Stimulated activated CD8-positive, alpha-beta memory T cell treated with anti-CD3 and anti-CD28 coated beads, Interleukin-2, amount 100 ng/mL, for 1 hour (primary cell): ENCODE measurements at places on chromosomes 1 and 21.

GRCh38 chr1:230144010-230144614 is 77.1 kb downstream of the GALNT2 start:
- no peak for DNase-seq

DNA sequence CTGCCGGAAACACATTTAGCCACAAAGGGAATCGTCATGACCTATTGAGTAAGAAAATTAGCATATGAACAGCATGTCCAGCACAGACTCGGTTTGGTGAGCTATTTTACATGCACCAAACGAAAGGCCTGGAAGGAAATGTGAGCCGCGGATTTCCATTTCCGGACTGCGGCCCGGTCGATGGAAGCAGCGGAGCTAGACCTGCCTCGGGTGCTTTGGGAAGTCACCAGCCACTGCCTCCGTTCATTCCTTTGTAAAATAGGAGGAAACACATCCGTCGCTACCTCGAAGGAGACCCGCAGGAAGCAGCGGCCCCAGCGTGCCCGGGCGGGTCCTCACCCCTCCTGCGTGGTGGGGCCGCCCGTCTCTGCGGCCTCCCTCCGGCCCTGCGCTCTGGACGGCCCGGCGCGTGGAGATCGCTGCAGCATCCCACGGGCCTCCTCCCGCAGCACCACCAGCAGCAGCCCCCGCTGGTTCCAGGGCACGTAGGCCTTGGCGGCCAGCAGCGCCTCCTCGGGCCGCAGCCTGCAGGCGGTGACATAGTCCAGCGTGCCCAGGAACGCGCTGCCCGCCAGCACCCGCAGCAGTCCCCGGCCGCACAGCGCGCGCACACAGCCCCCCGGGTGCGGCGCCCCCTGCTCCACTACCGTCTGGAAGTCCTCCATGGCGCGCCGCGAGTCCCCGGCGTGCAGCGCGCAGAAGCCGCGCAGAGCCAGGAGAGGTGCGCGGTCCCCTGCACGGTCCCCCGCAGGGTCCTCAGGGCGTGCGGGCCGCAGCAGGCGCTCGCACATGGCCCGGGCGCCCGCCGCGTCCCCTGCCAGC is 12.1 kb downstream of the TTC34 start:
- no peak for DNase-seq

DNA sequence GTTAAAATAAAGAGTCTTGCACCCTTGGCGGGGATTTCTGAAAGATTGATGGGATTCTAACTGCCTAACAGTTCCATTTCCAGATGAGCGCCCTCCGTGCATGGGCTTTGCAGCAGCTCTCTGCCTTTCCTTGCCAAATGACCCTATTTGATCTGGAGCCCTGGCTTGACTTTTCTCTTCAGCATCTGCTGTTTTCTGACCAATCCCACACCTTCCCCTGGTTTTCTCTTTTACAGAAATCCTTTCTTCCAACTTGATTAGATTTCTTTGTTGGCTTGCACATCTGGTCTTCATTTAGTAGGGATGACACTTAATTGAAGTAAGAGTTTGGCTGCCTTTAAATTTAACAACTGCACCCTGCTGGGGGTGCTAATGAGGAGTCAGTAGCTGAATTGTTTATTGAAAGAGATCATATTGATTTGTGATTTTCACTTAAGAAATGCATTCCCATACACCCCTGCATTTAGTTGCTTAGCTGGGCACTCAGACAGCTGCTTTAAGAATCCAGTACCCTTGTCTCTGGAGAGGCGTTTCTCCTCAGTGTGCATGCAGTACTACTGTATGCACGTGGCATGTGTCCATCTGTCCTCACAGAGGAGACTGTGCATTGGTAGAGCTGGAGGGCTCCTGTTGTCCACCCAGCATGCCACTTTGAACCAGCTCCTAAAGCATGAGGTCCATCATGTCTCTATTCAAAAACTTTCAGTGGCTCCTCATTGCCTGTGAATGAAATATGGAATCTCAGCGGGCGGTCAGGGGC is 99.7 kb downstream of the NOS1AP start:
- DNase-seq, result no peak

DNA sequence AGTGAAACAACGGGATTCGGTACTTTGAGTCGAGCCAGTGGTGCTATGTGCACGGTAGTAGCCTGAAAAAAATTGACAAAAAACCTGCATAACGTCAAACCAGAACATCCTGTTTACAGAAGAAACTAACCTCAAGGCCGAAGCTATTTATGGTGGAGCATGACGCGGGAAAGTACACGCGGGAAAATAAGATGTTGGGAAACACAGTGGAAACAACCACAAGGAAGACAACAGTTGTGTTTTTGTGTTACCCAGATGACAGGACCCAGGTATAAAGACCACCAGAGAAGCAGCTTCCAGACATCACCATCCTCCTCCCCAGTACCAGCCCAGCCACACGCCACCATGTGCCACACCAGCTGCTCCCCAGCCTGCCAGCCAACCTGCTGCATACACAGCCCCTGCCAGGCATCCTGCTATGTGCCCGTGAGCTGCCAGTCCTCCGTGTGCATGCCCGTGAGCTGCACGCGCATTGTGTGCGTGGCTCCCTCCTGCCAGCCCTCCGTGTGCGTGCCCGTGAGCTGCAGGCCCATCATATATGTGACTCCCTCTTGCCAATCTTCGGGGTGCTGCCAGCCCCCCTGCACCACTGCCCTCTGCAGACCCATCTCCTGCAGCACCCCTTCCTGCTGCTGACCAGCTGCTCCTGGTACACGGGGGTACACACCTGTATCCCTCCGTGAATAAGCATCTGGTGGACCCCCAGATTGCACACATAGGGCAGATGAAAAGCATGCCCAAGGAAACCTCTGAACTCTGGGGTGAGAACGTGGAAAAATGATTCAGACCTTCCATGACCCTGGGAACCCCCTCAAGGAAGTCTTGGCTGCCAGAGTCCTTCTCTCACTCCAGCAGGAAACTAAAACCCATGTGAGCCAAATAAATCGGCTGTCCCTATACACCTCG is at the start of gene KRTAP12-3:
Gene KRTAP12-3 (plus strand): TSS at position 298 of the 906 bp plus-strand sequence. CDS start 48 bp downstream, at position 346.
- DNase-seq, result peak; percentile 19

- no peak for DNase-seq
These were observed 23.2 kb upstream of the CNIH3 start for GRCh38 chr1:224592636-224593582.

DNA sequence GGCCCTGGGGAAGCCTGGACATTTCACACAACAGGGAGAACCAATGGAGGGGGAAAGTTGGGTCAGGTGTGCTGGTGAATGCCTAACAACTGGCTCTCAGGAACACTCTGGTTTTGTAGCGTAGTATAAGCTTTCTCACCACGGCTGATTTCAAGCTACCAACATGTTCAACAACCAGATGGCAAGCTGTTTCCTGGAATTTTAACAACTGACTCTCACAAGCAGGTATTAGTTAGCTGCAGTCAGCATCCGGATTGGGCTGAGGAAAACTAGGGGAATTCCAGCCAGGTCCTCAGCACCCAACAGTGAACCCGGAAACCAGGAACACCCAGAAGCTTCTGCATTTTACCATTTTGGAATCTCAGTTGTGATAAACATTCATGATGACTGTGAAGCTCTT is 162.3 kb upstream of the CAMK1G start:
- no peak for DNase-seq

GRCh38 chr1:202592146-202592545 is 118.1 kb downstream of the SYT2 start:
- no peak for DNase-seq

- DNase-seq, result no peak
These were observed 651 bp upstream of the HPCA start for GRCh38 chr1:32885676-32886003.

GRCh38 chr1:200684015-200684414 is 14.3 kb upstream of the DDX59 start:
- DNase-seq, result no peak

GRCh38 chr1:97820470-97821188 is 100.2 kb downstream of the DPYD start:
- DNase-seq, result no peak

GRCh38 chr1:205595435-205595834 is 36.4 kb downstream of the ELK4 start:
- DNase-seq, result no peak

DNA sequence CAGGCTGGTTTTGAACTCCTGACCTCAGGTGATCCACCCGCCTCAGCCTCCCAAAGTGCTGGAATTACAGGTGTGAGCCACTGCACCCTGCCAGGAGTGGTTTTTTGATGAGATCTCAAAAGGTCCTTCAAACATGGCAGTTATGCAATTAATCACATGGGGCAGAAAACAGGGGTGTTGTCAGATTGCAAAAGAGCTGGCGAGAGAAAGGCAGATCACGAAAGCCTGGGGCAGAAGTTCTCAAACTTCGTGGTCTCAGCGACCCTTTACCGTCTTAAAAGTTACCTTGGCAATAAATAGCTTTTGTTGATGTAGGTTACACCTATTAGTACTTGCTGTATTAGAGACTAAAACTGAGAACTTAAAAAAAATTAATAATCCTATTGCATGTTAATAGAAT is 16.1 kb downstream of the CNR2 start:
- DNase-seq, result no peak

- no peak for DNase-seq
These were observed 262.1 kb downstream of the PTPRU start for GRCh38 chr1:29498126-29499103.

- no peak for DNase-seq
These were observed 51.7 kb upstream of the BARHL2 start for GRCh38 chr1:90768826-90769225.

- DNase-seq, result no peak
These were observed 67.6 kb upstream of the LRRC8B start for GRCh38 chr1:89457046-89457445.

GRCh38 chr1:198176179-198176578 is 19.4 kb downstream of the NEK7 start:
- no peak for DNase-seq

GRCh38 chr21:37682966-37683365 is 233.3 kb downstream of the KCNJ6 start:
- no peak for DNase-seq

DNA sequence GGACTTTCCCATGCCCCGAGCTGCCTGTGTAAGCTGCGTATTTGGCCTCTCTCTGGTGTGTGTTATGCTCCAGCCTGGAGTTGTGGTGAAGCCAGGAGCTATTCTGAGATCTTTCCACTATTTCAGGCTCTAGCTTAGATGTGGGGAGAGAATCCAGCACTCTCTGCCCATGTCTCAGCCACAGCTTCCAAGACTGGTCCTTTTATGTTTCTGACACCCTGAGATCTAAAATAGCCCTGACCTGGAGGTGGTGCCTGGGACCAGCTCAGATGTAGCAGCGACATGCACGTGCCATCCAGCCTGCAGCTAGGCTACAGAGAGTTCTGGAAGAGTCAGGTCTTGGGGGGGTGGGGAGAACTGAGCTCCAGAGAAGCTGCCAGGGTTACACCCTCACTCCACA is 76.5 kb downstream of the TENT5C start:
- no peak for DNase-seq

DNA sequence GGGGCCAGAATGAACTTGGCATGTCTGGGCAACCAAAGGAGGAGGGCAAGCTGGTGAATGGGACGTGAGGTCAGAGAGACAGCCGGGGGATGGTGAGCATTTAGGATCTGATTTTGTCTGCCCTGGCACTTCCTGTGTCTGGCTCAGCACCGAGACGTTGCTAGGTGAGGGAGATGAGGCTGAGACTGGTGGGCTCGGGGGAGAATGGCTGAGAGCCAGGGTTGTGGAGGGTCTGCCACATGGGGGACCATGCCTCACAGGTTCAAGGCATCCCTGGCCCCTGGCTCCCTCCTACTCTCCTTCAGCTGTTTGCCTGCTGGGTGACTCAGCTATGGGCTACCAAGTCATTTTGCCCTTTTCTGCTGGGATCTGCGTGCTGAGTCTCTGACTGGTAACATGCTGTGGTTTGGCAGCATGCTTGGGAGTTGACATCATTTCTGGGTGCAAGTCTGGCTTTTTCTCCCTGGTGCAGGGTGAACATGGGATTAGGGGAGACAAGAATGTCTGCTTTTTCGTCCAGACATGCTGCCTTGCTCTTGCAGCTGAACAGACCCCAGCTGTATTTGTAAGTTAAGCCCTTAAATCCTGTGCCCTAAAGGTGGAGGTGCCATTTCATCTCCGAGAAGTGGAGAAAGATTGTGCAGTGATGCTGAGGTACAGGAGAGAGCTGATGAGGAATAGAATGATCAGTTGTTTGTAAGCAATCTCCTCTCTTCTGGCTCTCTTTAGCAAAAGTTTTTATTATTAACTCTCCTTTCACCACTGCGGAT is 17.6 kb downstream of the GALNT2 start:
- no peak for DNase-seq

GRCh38 chr1:29836651-29837646 is 600.6 kb downstream of the PTPRU start:
- no peak for DNase-seq

DNA sequence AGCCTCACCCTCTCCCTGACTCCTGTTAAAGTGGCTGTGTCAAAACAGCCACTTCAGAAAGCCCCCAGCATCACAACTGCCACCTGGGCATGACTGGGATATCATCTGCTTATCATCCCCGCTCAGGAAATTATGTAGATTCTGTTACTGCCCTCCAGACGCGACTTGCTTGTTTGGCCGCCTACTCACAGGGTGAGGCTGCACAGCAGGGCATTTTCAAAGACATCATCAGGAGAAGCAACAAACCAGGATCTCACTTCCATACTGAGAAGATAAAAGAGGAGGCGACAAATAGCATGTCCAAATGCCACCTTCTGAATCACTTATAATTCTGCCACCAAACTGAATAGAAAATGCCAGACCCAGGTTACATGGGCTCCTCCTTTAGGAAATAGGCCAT is 94.8 kb downstream of the MIS18A start:
- DNase-seq, result no peak

GRCh38 chr21:33753886-33754285 is 111.6 kb downstream of the ITSN1 start:
- DNase-seq, result no peak

DNA sequence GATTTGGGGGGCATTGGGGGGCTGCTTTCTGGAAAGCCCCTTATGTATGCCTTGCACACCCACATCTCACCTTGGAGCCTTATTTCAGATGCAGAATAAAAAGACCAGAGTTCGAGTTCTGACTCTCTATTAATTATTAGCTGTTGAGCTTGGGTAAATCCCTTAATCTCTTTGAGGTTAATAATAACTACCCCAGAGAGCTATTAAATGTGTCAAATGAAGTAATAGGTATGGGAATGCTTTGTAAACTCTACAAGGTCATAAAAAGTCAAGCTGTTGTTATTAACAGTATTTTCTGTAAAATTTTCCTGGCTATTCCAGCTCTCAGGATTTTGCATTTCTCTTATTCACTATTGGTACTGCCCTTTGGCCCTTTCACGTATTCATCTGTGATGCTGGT is 122.9 kb downstream of the ROR1 start:
- no peak for DNase-seq

- no peak for DNase-seq
These were observed 136.9 kb downstream of the DUSP10 start for GRCh38 chr1:221604948-221605347.

- no peak for DNase-seq
These were observed 3.8 kb upstream of the SAMD13 start for GRCh38 chr1:84297546-84298244.

- DNase-seq, result no peak
These were observed 36.7 kb upstream of the MAGI3 start for GRCh38 chr1:113353580-113353979.

GRCh38 chr1:162772571-162773154 is 17.8 kb upstream of the HSD17B7 start:
- no peak for DNase-seq
